ENCODE measurements at places on chromosomes 12 and 14.

DNA sequence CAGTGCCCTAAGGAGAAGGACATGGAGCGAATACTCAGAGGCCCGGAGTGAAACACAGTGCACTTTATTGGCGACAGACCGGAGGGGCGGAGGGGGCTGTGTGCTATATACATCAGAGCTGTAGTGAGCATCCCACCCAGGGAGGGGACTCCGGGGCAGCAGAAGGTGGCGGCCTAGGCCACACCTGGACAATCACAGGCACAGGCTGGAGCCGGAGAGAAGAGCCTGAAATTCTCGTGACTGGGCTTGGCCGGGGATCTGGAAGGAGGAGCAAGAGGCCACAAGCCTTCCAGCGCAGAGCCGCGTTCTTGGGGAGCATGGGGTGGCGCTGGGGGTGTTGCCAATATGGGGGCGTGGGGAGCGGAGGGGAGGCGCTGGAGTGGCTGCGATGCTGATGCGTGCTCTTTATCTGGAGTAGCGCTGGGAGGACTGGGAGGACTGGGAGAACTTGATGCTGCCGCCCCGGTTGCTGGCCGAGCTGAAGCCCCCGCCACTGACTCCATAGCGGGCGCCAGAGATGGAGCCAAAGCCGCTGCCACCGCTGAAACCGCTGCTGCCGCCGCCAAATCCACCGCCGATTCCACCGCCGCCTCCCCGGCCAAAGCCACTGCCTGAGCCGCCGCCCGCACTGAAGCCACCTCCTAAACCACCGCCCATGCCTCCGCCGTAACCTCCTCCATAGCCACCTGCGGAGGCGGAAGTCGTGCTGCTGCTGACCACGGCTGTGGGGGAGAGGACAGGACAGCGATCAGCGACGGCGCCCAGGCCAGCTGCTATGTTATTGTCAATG is 6.1 kb downstream of the KRT3 start:
- no peak overlapping the region for H3K27ac ChIP-seq
- no peaks in the 10 kb centered on the region for H3K36me3 ChIP-seq
- no peak overlapping the region for H3K4me3 ChIP-seq
- DNase-seq = no peak

- peaks cover 37% of the 10 kb centered on the region for H3K27me3 ChIP-seq
- H3K27ac ChIP-seq = no peak overlapping the region
- no peak for DNase-seq
- peak overlapping the region; percentile 46 for H3K4me3 ChIP-seq
- no peaks in the 10 kb centered on the region for H3K36me3 ChIP-seq
Measured at GRCh38 chr14:97033556-97034081, 236.4 kb downstream of the VRK1 start.

- H3K27me3 ChIP-seq = no peaks in the 10 kb centered on the region
- no peak overlapping the region for H3K4me3 ChIP-seq
Measured at GRCh38 chr12:82852529-82852928, 165.8 kb downstream of the TMTC2 start.

GRCh38 chr12:98154850-98155249 is 360.5 kb upstream of the TMPO start:
- no peaks in the 10 kb centered on the region for H3K27me3 ChIP-seq
- H3K4me1 ChIP-seq = no peaks in the 10 kb centered on the region
- DNase-seq = no peak
- H3K27ac ChIP-seq = no peak overlapping the region

- no peaks in the 10 kb centered on the region for H3K27me3 ChIP-seq
- H3K36me3 ChIP-seq = no peaks in the 10 kb centered on the region
- H3K4me3 ChIP-seq = no peak overlapping the region
- H3K27ac ChIP-seq = no peak overlapping the region
- no peak for DNase-seq
Measured at GRCh38 chr12:121718653-121719239, 6.2 kb downstream of the TMEM120B start.

DNA sequence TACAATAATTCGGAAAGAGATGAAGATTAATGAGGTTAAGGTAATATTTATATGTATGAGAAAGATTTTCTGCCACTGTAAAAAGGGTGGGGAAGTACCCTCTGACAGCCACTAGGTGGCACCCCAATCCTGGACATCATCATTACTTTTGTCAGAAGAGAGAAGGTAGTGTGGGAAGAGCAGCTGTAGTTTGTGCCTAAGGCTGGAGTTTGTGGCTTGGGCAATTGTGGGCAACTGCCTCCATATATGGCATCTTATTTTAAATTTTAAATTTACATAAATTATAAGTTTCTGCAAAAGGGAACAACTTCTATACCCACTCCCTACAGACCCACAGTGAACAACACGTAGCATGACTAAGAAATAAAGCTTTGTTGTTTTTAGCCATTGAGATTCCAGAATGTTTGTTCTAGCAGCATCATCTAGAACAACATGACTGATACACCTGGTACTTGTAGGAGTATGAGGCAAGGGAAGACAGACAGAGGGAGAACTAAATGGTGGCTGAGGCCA is 34.4 kb upstream of the SYCP3 start:
- no peaks in the 10 kb centered on the region for H3K27me3 ChIP-seq
- DNase-seq = peak; percentile 77
- peaks cover 12% of the 10 kb centered on the region for H3K36me3 ChIP-seq
- H3K4me3 ChIP-seq = no peak overlapping the region

DNA sequence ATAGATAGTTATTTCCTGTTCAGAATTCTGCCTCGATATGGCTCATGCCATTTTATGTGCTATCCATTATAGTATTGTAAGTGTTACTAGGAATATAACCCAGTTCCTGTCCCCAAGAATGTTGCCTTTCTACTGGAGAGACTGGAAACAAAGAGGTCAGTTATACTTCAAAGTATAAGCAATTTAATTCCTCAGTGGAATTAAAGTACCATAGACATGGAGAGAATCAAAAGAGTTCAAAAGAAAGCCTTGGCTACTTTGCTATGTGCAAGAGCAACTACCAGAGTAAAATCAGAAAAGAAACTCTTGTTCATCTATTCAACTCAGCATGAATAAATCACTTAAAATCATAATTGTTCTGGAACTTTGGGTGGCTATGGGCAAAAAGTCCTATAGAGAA is 173.2 kb upstream of the EEA1 start:
- H3K36me3 ChIP-seq = no peaks in the 10 kb centered on the region
- no peaks in the 10 kb centered on the region for H3K27me3 ChIP-seq
- H3K4me3 ChIP-seq = no peak overlapping the region
- DNase-seq = no peak
- no peak overlapping the region for H3K27ac ChIP-seq

DNA sequence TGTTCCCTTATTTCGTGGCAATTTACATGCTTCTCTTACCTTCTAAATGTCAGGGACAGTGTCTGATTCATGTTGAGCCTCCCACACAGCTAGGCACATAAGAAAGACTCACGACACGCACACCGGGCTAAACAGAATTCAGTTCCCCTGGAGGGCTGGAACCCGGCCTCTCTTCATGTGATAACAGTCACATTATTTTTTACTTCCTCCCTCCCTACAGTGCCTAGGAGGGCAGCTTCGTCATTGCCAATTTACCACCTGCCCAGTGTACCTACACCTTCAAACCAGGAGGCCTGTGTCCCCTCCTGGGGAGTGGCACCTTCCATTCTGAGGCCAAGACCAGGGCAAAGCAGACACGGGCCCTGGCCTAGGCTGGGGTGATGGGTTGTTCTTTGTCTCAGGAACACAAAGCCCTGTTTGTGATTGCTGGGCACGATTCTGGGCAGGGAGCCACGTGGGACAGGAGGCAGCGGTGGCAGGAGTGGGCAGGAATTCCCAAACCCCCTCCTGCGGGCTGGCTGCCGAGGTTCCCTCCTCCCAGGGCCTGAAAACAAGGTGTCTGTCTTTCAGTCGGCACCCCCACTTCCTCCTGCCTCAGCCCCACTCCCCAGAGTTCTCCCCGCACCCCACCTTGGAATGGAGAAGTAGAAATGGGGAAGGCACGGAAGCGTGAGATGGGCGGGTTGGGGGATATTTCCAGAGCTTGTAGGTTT is 6.8 kb upstream of the RASAL1 start:
- no peaks in the 10 kb centered on the region for H3K36me3 ChIP-seq
- no peaks in the 10 kb centered on the region for H3K27me3 ChIP-seq
- DNase-seq = peak; percentile 64
- no peak overlapping the region for H3K4me3 ChIP-seq
- H3K27ac ChIP-seq = peak overlapping the region; percentile 51

DNA sequence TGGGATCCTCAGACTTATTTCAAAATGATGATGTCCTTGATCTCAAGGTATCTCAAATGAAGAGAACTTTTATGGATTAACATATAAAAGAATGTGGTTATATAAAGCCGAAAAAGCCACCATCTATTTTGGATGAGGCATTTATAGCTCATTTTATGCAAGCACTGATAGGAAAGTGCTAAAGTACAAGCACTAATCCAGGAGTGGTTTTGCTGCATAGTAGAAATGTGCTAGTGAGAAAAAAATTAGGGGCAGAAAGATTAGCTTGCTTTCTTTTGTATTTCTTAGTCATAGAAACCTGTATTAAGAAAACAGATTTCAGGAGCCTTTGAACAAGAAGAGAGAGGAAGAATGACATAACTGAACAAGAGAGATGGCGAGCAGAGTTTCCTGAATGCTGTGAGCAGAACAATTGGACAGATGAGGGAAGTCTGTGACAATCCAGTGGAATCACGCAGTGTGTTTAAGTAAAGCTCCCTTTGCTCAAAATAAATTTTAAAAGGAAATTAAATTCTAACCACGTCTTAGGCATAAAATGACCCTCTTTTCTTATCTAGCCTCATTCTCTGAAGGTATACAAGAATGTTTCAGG is 238.2 kb upstream of the NOVA1 start:
- no peak overlapping the region for H3K4me3 ChIP-seq
- no peaks in the 10 kb centered on the region for H3K4me1 ChIP-seq
- no peaks in the 10 kb centered on the region for H3K27me3 ChIP-seq
- H3K27ac ChIP-seq = no peak overlapping the region
- H3K36me3 ChIP-seq = no peaks in the 10 kb centered on the region

DNA sequence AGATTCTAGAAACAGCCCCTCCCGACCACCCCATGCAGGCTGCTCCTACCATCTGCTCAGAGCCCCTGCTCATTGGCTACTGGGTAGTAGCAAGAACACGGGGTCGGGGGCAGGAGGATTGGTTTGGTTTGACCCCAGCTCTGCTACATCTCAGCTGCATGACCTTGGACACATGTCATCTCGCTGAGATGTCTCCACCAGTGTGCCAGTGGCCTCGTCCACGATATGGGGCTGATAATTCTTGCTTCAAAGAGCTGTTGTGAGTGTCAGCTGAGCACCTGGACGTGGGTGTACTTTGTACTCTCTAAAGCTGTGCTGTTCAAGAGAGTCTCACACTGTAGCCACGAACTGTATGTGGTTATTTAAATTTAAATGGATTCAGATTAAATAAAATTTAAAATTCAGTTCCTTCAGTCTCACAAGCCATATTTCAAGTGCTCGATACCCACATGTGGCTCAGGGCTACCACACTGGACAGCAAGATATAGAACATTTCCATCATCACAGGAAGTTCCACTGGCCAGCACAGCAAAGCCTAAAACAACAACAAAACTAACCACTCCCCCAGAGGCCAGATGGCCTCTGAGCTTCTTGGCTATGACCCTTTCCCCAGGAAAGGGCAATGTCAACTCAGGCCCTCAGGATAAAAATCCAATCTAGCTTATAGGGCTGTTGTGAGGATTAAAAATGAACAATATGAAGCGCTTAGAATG is 18.6 kb downstream of the LTBP2 start:
- H3K36me3 ChIP-seq = no peaks in the 10 kb centered on the region
- H3K4me3 ChIP-seq = no peak overlapping the region
- DNase-seq = no peak
- H3K27ac ChIP-seq = peak overlapping the region; percentile 58
- peaks cover 25% of the 10 kb centered on the region for H3K4me1 ChIP-seq

GRCh38 chr14:84129941-84130340 is 1400.0 kb upstream of the FLRT2 start:
- H3K27me3 ChIP-seq = no peaks in the 10 kb centered on the region
- no peak for DNase-seq
- no peaks in the 10 kb centered on the region for H3K36me3 ChIP-seq

DNA sequence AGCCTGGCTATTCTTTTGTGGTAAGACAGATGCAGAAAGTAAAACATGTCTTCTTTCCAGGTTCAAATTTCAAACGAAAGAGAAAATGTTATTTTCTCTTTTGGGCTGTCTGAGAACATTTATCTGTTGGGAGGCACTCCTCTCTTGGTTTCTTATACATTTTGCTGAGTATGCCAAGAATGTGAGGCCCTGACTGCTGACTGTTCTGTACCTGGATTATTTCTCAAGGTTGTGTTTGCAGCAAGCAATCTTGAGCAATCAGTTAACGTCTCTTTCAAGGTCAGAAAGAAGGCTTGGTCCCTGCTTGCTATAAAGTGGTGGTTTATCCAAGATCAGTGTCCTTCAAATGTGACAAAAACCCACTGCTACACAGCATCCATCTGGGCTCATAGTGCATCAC is 9.8 kb downstream of the SSTR1 start:
- no peak for DNase-seq
- H3K4me3 ChIP-seq = no peak overlapping the region
- no peak overlapping the region for H3K27ac ChIP-seq

- no peaks in the 10 kb centered on the region for H3K36me3 ChIP-seq
- H3K27me3 ChIP-seq = no peaks in the 10 kb centered on the region
- no peaks in the 10 kb centered on the region for H3K4me1 ChIP-seq
- H3K27ac ChIP-seq = no peak overlapping the region
Measured at GRCh38 chr14:33857650-33858049, 93.2 kb downstream of the EGLN3 start.

DNA sequence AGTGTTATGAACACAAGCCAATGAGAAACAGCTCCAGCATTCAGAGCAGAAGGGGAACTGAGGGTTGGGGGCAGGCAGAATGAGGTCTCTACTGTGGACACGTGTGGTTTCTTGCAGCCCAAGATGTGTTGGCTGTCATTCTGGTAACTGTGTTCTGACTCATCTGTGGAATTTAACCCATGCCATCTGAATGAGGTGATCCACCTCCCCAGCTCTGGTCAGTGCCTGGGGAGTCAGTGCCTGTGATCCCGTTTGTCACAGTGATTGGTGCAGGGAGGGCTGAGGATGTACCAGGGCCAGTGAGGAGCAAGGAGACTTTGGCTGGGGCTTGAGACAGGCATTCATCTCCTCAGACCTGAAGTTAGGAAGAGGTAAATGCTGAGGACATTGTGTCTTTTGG is 216.8 kb downstream of the MSRB3 start:
- no peaks in the 10 kb centered on the region for H3K27me3 ChIP-seq
- H3K4me3 ChIP-seq = no peak overlapping the region
- no peak overlapping the region for H3K27ac ChIP-seq
- no peak for DNase-seq
